Right ventricle myocardium inferior (tissue), 1 donor: ENCODE measurements at places on chromosomes 3 and 15. TPM values are rescaled to one million over a fixed set of nuclear protein-coding genes. Genes with fewer than 3 reads are reported as not detected.

The ITIH4 gene
- 5.0 TPM for total RNA-seq

The ATP2C1 gene
- 57.2 TPM for total RNA-seq

The ZCWPW2 gene
- total RNA-seq: 2.0 TPM

The UCN2 gene
- not detected for total RNA-seq

The SV2B gene
- 3.5 TPM for total RNA-seq

The SCN11A gene
- total RNA-seq: 0.08 TPM

The LMAN1L gene
- 21.9 TPM for total RNA-seq

The APOD gene
- total RNA-seq: 327 TPM

The ROPN1B gene
- 4.6 TPM for total RNA-seq

The CTXN2 gene
- total RNA-seq: not detected

The GOLGA6L7 gene
- total RNA-seq: not detected

The PPP1R14D gene
- total RNA-seq: not detected

The SAMD7 gene
- total RNA-seq: not detected

The FEZF2 gene
- total RNA-seq: not detected

The CASR gene
- total RNA-seq: not detected

The STXBP5L gene
- total RNA-seq: not detected

The CACNA2D3 gene
- 33.7 TPM for total RNA-seq

The PLA2G4E gene
- total RNA-seq: 0.05 TPM

The CAPN7 gene
- total RNA-seq: 28.2 TPM

The CFAP92 gene
- total RNA-seq: 0.49 TPM

The GOLGA8G gene
- not detected for total RNA-seq

The NR1I2 gene
- total RNA-seq: not detected

The CELF6 gene
- total RNA-seq: 1.6 TPM

The ZMYND10 gene
- total RNA-seq: not detected

The PIF1 gene
- 0.73 TPM for total RNA-seq

The SLC35G2 gene
- 2.1 TPM for total RNA-seq

The PPP2R3A gene
- 107 TPM for total RNA-seq

The KBTBD8 gene
- total RNA-seq: 4.1 TPM

The PLOD2 gene
- total RNA-seq: 19.7 TPM

The AP2M1 gene
- 269 TPM for total RNA-seq

The CHRFAM7A gene
- total RNA-seq: 2.0 TPM

The CPNE4 gene
- total RNA-seq: 41.0 TPM

The TNNC1 gene
- total RNA-seq: 9,051 TPM

The TM4SF18 gene
- total RNA-seq: 15.8 TPM

The LRRK1 gene
- 2.7 TPM for total RNA-seq

The GOLGA6L10 gene
- total RNA-seq: 0.14 TPM

The SERPINI2 gene
- not detected for total RNA-seq

The ABHD2 gene
- 69.9 TPM for total RNA-seq

The RTP4 gene
- total RNA-seq: 1.2 TPM

The NME9 gene
- total RNA-seq: not detected

The MYL3 gene
- total RNA-seq: 11,437 TPM

The PIGBOS1 gene
- 7.0 TPM for total RNA-seq

The ACOX2 gene
- 33.4 TPM for total RNA-seq

The ACP3 gene
- 2.0 TPM for total RNA-seq

The CD96 gene
- total RNA-seq: 0.35 TPM

The STRIT1 gene
- 0.84 TPM for total RNA-seq

The ADAMTS17 gene
- total RNA-seq: 1.4 TPM
